HCT116 (cell line): ENCODE measurements at places on chromosomes 11 and 22.

- no peaks in the 10 kb centered on the region for H3K4me1 ChIP-seq
- H3K27ac ChIP-seq = no peak overlapping the region
- no peaks in the 10 kb centered on the region for H3K27me3 ChIP-seq
- DNase-seq = no peak
- no peaks in the 10 kb centered on the region for H3K36me3 ChIP-seq
Measured at GRCh38 chr11:103878646-103879045, 157.8 kb upstream of the DDI1 start.

DNA sequence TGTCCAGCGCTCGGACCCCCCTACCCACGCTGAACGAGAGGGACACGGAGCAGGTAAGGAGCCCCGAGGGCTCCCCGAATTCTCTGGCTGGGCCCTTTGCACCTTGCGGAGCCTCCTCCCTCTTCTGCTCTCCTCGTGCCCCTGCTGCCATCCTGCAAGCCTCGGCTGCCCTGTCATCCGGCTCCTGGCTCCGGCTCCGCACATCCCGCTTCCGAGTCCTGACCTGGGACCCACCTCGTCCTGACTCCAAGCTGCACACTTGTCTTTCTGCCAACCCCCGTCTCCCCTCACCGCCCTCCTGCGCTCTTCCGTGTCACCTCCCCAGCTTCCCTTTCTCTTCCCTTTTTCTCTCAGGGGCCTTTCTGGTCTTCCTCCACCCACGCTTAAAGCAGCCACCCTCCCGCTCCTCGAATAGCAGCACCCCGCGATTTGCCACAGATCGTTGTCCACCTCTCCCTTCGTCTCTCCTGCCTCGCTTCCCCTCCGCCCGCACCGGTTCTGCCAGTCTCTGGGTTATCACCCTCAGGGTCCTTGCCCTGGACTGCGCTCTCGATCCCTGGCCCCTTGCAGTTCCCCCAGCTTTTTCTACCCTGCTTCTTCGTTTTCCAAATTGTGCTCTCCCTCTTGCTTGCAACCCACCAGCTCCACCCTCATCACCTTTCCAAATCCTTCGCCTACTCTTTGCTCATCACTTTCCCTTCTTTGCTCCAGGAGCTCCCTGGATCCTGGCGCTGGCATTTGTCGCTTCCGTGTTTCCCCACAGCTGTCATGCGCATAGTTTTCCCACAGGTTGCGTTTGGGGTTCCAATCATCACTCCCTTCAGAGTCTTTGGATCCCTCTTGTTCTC, 822 bp downstream of the MARK2 start:
- H3K4me3 ChIP-seq = peak overlapping the region; percentile 96
- H3K4me1 ChIP-seq = peaks cover 50% of the 10 kb centered on the region
- no peak for DNase-seq
- no peaks in the 10 kb centered on the region for H3K36me3 ChIP-seq
- peak overlapping the region; percentile 79 for H3K27ac ChIP-seq
- H3K27me3 ChIP-seq = no peaks in the 10 kb centered on the region

- H3K27me3 ChIP-seq = no peaks in the 10 kb centered on the region
- H3K4me1 ChIP-seq = peaks cover 24% of the 10 kb centered on the region
- no peak overlapping the region for H3K27ac ChIP-seq
- H3K4me3 ChIP-seq = no peak overlapping the region
- H3K36me3 ChIP-seq = no peaks in the 10 kb centered on the region
Measured at GRCh38 chr11:68150037-68150436, 28.8 kb upstream of the CHKA start.

- H3K27me3 ChIP-seq = no peaks in the 10 kb centered on the region
- H3K36me3 ChIP-seq = no peaks in the 10 kb centered on the region
- H3K27ac ChIP-seq = no peak overlapping the region
- peaks cover 5% of the 10 kb centered on the region; the same call in 1 of the 2 replicates for H3K4me1 ChIP-seq
Measured at GRCh38 chr11:120587299-120587698, 75.8 kb downstream of the GRIK4 start.

DNA sequence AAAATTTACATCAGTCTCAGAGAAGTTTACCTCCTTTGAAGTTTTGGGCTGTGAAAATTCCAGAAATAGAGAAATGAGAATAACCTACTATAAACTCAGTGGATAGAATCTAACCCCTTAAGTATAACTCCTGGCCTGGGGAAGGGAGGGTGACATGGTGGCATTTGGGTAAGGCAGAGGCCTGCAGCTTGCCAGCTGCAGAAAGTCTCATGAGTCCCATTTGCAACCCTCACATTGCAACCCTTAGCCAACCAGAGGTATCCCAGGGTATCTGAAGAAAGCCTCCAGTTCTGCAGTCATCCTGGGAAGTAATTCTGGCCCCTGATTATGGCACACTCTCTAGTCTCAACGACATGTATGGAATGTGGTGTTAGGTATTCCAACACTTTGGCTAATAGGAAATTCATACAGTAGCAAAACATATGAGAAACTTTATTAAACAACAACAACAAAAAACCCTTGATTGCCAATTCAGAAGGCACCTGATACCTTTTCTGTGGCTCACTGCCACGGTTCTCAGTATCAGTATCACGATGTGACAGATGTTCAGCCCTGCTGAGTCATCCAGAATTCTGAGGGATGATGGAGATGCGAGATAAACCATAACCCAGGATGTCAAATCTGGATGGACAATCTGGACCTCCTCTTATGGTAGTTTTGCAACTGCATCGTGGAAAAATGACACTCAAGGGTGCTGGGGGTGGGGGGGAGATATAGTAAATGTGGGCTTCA, 743.4 kb downstream of the NELL1 start:
- no peaks in the 10 kb centered on the region for H3K4me1 ChIP-seq
- H3K27me3 ChIP-seq = no peaks in the 10 kb centered on the region
- DNase-seq = no peak
- H3K36me3 ChIP-seq = no peaks in the 10 kb centered on the region
- H3K27ac ChIP-seq = no peak overlapping the region

DNA sequence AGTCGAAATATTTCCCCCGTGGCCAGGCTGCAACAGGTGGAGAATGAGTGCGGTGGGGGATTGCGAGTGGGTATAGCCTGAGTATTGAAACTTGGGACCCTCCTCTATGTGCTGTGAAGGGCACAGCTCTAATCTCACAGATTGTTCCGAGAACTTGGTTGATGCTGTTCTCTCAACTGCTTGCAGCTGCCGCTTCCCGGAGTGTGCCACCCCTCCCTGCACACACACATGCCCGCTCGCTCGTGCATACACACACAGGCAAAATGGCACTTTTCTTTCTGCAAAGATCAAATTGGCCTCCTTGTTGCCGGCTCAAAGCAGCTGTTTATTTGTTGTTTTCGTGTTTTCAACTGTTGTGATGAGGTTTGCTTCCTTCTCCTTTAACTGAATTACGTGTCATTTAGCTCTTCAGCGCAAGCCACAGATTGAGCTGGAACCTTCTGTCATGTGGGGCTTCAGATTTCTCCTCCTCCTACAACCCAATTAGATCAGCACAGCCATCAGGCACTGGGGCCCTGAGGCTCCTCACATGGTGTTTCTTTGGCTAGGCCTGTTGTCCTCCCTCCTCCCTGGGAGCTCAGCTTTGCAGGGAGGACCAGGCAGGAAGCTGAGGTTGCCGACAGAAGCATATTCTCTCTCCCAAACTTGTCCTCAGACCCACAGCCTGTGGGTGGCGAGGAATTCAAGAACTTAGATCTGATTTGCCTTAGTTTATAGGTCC, 13.9 kb upstream of the B3GAT1 start:
- no peaks in the 10 kb centered on the region for H3K36me3 ChIP-seq
- DNase-seq = no peak
- H3K27ac ChIP-seq = no peak overlapping the region
- no peaks in the 10 kb centered on the region for H3K4me1 ChIP-seq

DNA sequence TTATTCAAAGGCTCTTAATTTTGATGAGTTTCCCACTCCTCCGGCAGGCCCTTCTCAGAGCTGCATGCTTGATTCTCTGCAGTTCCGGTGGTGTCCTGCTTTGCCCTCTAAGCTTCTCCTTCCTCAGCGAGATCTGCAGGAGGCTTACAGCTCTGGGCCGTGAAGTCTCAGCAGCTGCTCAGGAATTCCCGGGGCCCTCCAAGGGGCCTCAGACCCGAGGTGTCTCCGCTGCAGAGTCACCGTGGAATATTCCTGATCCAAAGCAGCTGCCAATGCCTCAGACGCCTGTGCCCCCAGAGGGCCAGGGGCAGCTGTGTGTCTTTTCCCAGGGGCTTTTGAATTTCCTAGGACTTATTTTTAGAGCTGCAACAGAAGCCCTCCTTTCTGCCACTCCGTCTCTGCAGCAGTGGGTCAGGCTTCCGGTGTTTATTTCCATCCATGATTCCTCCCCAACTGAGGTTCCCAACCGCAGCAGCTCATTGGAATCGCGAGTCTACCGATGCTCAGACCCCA, 37.2 kb downstream of the RPS6KA4 start:
- H3K4me3 ChIP-seq = no peak overlapping the region
- no peaks in the 10 kb centered on the region for H3K27me3 ChIP-seq
- no peaks in the 10 kb centered on the region for H3K36me3 ChIP-seq
- no peak overlapping the region for H3K27ac ChIP-seq

DNA sequence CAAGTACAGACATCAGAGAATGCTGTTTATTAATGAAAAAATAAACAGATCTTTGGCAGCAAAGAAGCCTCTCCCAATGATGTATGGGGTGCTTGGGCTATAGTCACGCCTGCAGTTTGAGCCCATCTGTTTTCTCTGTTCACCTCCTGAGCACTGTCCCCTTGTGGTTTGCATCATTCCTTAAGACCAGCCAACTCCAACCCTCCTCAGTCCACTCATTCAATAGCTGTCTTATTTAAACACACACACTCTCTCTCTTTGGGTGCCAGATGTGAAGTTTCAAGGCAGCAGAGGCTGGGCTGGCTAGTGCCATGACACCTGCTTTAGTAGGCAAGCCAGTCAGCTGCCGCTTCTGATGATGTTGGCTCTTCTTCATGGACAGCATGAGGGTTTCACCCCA, 58.1 kb downstream of the POLD3 start:
- no peaks in the 10 kb centered on the region for H3K4me1 ChIP-seq
- no peaks in the 10 kb centered on the region for H3K36me3 ChIP-seq
- no peak overlapping the region for H3K27ac ChIP-seq
- no peak overlapping the region for H3K4me3 ChIP-seq
- no peaks in the 10 kb centered on the region for H3K27me3 ChIP-seq
- no peak for DNase-seq

DNA sequence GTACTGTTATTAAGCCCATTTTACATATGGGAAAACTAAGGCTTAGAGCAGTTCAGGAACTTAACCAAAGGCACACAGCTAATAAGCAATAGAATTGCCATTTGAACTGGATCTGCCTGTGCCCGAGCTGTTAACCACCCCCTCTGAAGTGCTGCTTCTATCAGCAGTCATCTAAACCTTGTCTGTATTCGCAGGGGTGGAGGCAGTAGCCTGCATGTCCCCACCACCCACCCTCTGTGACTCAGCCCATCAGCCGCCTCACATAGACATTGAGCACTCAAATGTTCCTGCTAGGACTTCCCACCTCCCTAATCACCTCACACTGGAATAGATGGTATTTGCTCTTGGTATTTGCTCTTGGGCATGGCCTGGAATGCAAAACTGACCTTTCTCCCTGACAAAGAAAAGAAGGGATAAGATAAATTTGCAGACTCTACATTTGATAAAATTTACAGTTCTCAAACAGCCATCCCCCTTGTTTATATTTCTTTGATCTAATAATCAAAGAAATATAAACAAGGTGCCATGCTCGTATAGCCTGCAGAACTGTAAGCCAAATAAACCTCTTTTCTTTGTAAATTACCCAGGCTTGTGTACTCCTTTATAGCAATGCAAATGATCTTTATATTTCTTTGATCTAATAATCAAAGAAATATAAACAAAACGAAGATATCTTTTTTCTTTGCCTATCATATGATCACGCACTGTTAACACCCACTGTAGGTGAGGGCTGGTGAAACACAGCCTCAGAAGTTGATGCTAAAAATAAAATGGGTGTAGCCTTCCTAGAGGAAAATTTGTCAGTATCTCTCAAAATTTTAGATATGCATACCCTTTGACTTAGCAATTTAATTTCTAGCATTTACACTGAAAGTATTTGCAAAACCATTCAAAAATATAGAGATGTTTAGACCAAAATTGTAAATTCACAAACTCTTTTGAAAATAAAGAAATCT, 15.9 kb downstream of the DKK3 start:
- no peaks in the 10 kb centered on the region for H3K36me3 ChIP-seq
- peaks cover 15% of the 10 kb centered on the region for H3K4me1 ChIP-seq
- no peak overlapping the region for H3K4me3 ChIP-seq
- no peak overlapping the region for H3K27ac ChIP-seq

- no peak for DNase-seq
- no peaks in the 10 kb centered on the region for H3K27me3 ChIP-seq
Measured at GRCh38 chr22:40401981-40402406, 31.6 kb downstream of the SGSM3 start.

DNA sequence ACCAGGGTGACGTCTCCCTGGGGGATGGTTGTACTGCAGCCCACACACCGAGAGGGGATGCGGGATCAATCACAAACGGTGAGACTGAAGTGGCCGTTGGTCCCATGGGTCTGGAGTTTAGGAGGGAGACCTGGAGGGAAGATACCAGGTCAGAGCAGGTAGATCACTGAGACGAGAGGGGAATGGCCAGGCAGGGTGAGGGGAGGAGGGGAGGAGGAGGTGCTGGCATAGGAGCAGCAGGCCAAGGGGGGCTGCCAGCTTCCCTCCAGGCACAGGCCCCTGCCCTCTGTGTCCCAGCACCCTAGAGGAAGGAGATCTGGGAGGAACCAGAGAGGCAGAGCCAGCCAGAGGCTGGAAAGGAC, 7.0 kb downstream of the MAPK8IP2 start:
- H3K27me3 ChIP-seq = no peaks in the 10 kb centered on the region
- no peaks in the 10 kb centered on the region for H3K36me3 ChIP-seq
- no peak for DNase-seq
- H3K27ac ChIP-seq = no peak overlapping the region
- H3K4me1 ChIP-seq = peaks cover 6% of the 10 kb centered on the region

DNA sequence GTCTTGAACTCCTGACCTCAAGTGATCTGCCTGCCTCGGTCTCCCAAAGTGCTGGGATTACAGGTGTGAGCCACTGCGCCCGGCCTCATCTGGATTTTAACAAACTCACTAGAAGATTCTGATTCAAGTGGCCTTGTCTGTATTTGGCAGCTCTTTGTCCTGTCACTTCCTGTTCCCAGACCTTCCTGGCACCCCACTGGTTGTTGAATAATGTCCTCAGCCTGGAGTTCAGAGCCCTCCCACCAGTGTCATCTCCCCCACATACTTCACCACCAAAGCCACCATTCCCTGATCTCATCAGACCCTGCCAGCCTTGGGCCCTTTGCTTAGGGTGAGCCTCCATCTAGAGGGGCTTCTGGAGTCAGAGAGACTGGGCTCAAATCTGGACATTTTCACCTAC, 3.3 kb downstream of the PELI3 start:
- DNase-seq = no peak
- H3K27ac ChIP-seq = no peak overlapping the region
- H3K4me1 ChIP-seq = peaks cover 8% of the 10 kb centered on the region
- H3K36me3 ChIP-seq = peaks cover 8% of the 10 kb centered on the region; the same call in 1 of the 2 replicates
- no peaks in the 10 kb centered on the region for H3K27me3 ChIP-seq

DNA sequence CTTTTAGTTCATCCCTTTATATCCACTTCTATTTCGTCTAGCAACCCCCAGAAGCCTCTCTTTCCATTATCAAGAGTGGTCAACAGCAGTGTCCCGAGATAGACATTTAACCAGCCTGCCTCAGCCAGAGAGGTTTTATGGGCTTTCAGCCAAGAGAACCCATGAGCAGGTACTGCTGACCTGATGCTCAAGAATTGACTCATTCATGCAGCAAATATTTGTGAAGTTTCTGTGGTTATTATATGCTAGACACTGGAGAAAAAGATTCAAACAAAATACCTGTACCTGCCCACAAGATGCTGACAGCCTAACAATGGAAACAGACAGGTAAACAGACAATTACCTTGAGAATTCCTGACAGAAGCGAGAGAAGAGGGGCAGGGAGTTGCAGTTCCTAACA, 9.7 kb upstream of the LRRC55 start:
- H3K27me3 ChIP-seq = peaks cover 17% of the 10 kb centered on the region
- no peaks in the 10 kb centered on the region; the same call in 1 of the 2 replicates for H3K36me3 ChIP-seq
- no peak overlapping the region for H3K27ac ChIP-seq
- no peak for DNase-seq
- no peaks in the 10 kb centered on the region for H3K4me1 ChIP-seq
